Activated CD8-positive, alpha-beta memory T cell treated with anti-CD3 and anti-CD28 coated beads for 48 hours (primary cell): ENCODE measurements at places on chromosomes 3 and 15.

GRCh38 chr3:126376444-126376843 lies 18.3 kb upstream of the CFAP100 start:
- no peak for DNase-seq

- DNase-seq = no peak
Measured at GRCh38 chr3:119342176-119342575, 48.0 kb downstream of the ARHGAP31 start.

GRCh38 chr3:22101351-22101750 lies 350.3 kb upstream of the ZNF385D start:
- DNase-seq = no peak

DNA sequence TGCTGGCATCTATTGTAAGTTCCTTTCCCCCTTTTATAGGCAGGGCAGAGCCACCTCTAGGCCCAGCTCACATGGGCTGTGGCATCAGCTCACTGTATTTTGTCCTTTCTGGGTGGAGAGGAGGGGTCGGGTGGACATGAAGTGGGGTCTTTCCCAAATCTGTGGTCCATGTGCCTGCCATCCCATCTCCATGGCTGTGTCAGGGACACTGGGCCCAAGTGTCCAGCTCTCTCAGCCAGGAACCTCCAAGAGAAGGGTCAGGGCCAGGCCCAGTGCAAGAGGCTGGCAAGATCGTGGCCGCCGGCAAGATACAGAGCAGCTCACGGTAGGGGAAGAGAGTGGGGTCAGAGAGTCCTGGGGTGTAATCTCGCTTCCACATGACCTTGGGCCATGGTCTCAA lies 85.3 kb downstream of the PCSK6 start:
- DNase-seq = no peak

DNA sequence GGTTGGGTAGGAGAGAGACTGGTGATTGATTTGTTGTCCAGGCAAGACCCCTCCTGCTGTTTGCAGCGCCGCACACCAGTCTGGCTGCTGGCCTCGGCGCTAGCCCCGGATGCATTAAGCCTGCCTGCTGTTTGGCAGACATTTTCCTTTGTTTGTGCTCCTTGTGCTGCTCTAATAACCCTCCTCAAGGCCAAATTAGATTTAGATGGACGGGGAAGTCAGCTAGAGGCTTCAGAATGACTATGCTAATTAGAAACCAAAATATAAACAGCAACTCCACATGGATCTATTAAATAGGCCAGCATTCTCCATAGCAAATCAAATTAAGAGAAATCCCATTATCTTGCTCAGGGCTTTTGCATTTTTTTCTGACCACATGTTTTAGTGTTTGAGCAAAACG lies 445.2 kb downstream of the SQOR start:
- no peak for DNase-seq

DNA sequence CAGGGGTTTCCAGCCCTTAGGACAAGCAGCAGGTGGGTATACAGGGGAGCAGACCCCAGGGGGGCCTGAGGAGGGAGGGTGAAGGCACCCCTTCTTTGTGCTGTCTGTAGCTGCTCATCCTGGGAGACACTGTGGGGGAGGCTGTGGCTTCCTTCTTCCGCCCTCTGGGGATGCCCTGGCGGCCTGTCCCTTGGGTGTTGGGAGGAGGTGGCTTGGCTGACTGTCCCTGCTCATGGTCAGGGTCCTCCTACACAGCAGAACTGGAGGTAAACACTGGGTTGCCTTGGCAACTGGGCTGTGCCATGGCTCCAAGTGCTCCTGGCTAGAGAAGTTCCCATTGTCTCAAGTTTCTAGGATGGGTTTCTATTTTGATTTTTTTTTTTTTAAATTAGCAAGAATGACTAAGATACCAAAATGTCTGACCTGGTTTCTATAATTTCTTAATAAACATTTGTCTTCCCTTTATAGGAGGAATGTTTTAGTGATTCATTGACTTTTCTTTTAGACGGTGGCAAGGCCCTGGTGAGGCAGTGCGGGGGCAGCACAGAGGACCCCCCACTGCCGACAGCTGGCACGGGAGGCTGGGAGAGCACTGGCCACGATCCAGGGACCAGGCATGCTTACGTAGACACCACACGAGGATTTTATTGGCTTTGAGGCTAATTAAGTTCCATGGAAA lies 12.4 kb downstream of the KLF13 start:
- no peak for DNase-seq

DNA sequence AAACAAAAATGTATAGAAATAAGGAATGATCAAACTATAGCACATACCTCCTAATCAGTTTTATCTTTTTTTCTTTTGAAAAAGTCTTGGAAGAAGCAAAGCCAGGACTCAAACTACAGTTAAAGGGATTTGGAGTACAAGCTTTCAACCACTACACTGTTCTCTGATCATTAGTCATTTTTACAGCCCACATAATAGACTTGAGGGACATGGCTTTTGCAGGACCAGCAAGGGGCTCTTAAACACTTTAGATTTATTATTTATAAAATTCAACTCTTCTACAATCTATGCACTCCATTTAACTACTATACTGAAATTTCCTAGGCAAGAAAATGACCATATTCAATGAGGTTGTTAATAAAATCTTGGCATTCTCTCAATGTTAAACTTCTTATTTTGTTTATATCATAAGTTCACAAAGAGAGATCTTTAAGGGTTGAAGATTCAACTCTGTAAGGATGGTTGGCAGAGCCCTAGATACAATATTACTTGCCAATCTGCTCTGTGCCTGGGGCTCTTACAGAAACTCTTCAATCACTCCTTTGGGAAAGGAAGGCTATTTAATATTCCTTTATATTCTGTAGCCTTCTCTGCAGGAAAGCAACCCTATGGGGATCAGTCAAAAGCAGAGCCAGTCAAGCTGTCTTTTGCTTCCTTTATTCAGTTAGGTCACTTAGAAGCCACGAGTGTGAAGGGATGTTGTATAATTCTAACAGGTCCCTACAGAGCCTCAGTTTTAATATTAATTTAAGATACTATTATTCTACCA lies 557.7 kb upstream of the SGO1 start:
- DNase-seq = no peak

DNA sequence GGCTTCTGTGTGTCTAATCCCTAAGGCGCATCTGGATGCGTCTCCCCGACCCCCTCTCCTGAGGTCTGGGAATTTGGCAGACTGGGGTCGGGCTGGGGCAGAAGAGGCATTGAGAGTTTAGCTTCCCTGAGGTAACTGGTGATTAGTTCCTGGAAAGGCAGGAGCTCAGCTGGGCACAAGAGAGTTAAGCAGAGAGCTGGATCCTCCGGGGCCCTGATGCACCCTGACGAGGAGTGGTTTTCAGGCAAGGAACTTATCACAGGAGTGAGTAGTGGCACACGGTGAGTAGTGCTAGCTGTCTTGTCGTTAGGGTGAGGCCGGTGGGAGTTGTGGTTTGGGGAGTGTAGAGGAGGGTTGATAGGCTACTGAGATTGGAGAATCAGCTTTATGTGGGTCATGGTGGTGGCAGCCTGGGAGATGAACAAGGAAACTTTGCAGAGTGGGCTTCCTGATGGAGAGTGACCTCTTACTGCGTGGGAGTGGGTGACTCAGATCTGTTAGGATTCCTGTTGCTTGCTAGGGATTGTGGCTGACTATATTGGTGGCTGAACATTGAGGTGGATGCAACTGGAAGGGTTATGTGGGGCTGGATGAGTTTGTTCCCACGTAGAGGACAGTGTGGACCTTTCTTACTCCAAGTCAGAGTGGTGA lies 897 bp downstream of the RAD54L2 start:
- peak; percentile 23 for DNase-seq

DNA sequence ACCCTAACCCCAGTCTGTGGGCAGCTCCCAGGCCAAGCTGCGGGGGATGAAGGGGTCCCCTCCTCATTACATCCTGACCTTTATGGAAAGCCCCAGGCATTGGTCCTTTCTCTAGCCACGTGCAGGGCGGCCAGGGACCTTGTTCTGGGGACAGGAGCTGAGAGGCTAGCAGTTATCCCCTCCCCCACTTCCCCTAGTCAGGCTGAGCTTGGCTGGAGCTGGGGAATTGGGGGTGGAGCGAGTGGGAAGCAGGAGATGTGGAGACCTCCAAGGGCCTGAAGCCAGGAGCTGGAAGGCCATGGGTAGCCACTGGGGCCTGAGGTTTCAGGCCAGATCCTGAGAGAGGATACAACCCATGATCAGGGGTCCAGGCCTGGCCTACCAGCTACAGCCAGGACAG lies 45.8 kb downstream of the DNAH1 start:
- no peak for DNase-seq

GRCh38 chr3:52347716-52348635 lies 31.9 kb downstream of the DNAH1 start:
- no peak for DNase-seq

GRCh38 chr15:38176155-38176554 lies 76.5 kb upstream of the SPRED1 start:
- no peak for DNase-seq

GRCh38 chr15:88204584-88204983 lies 52.0 kb downstream of the NTRK3 start:
- DNase-seq = no peak

- DNase-seq = no peak
Measured at GRCh38 chr15:89203705-89204273, 17.6 kb downstream of the RLBP1 start.

- DNase-seq = no peak
Measured at GRCh38 chr3:33437556-33438283, 2.5 kb downstream of the UBP1 start.

GRCh38 chr15:48143856-48144255 lies 23.1 kb downstream of the SLC24A5 start:
- DNase-seq = no peak

DNA sequence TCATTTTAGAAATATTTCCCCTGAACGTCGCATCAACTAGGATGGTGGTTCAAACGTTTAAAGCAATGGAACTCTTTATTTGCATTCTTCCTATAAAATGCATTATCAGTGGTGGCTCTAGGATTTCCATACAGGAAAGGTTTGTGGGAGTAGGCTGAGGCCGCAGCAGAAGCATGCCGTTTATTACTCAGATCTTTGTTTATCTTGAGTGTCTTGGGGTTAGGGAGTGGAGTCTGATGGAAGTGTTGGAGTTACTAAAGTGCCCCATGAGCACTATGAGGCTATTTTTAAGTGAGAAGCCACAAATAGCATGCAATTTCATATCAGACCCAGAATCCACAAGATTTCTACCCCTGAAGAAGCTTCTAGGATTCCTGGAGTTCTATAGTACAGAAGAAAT lies 26.2 kb downstream of the ATOSA start:
- no peak for DNase-seq

DNA sequence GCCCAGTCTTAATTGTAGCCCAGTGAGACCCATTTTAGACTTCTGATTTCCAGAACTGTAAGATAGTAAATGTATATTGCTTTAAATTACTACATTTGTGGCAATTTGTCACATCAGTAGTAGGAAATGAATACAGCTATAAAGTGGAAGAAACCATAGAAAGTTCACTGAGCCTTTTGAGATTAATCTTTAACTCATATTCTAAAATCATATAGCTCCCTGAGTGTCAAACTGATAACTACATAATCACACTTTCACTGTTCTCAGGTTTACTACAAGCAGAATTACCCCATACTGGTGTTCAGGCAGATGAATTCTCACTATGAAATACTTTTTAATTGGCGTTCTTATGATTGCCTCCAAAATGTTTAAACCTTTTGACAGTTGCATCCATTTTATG lies 42.8 kb downstream of the CNTN4 start:
- DNase-seq = no peak

GRCh38 chr3:50624634-50625033 lies 7.7 kb downstream of the MAPKAPK3 start:
- DNase-seq = no peak

DNA sequence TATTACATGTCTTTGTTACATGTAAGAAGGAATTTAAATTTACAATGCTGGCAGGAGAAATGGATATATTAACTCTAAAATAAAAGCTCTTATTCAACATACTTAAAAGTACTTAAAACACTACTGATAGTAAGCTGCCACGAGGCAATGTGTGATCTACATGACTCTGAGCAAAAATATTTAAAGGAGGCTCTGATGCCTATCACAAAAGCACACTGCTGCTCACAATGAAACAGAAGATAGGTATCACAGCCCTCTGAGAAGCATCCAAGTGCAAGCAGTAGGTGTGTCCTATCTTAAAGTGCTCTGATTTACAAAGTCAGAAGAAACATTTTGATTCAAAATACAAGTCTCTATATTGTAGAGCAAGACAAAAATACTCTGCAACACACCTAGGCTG lies 371.2 kb upstream of the WNT5A start:
- no peak for DNase-seq

GRCh38 chr3:35440826-35441225 lies 198.5 kb upstream of the ARPP21 start:
- DNase-seq = no peak

- DNase-seq = no peak
Measured at GRCh38 chr15:100832149-100832942, 47.3 kb upstream of the ALDH1A3 start.

- no peak for DNase-seq
Measured at GRCh38 chr15:63054281-63054683, 11.7 kb downstream of the TPM1 start.

DNA sequence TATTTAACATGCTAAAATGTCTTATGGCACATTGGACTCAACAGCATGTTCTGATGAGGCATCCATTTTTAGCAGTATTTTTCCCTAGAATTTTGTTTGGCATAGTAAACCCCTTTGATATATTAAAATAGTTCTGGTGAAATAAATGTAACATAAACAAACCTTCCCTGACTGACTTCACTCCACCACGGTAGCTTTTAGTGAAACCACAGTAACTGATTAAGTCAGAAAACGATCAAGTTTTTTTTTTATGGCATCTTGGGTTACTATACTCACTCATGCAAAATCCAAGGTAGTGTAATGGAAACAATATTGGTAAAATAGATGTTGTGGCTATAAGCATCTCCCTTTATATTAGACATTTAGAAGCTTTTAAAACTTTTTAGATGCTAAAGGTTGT lies 2.8 kb downstream of the SERP1 start:
- DNase-seq = no peak

GRCh38 chr3:127762077-127762786 lies 60.1 kb downstream of the MGLL start:
- DNase-seq = no peak

DNA sequence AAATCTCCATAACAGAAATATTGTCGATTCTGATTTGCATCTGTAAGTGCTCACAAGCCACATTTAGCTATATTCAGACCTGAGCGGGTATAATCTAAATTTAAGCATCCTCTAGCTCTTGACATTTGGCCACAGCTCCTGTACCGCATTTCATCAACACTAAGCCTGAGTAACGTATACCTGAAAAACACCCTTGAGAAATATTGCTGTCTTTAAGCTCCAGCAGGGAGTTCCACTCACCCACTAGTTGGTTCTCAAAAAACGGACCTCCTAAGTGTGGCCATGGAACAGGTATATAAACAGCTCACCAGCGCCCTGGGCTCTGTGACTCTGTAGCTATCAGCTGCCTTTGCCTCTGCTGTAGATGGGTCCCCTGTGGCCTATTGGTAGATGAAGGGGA lies 80.7 kb downstream of the ABI3BP start:
- DNase-seq = no peak

- no peak for DNase-seq
Measured at GRCh38 chr15:68674975-68675374, 96.2 kb downstream of the CORO2B start.

GRCh38 chr3:197122394-197122793 lies 92.8 kb upstream of the MELTF start:
- DNase-seq = no peak

GRCh38 chr15:99712415-99712814 lies 20.8 kb downstream of the LYSMD4 start:
- DNase-seq = no peak

GRCh38 chr15:25810631-25811091 lies 52.5 kb downstream of the ATP10A start:
- DNase-seq = no peak

- no peak for DNase-seq
Measured at GRCh38 chr3:140186421-140186920, 251.5 kb downstream of the CLSTN2 start.

- DNase-seq = no peak
Measured at GRCh38 chr3:27715454-27715806, 6.7 kb downstream of the EOMES start.
